COLO829 (cell line): ENCODE measurements at places on chromosomes 3 and 15.

GRCh38 chr3:155747946-155748290, 3.0 kb upstream of the PLCH1 start:
- DNase-seq = no peak

DNA sequence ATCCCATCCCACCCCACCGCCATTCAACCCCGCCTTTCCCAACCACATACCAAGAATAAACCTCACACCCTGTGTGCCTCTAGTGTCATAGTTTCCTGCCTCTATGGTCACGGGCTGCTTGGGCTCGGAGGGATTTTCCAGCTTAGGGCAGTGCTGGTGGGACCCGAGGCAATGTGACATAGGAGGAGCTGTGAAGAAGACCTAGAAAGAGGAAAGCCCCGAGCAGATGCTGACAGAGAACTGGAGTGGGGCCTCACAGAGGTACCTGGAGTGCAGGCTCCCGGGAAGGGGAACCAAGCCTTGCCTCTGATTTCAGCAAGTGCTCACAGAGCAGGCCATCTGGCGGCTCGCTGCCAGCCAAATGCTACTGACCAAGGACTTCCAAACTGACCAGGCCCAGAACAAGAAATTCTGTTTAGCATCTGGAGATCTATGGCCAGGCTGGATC, 27.5 kb downstream of the BHLHE40 start:
- DNase-seq = no peak

GRCh38 chr3:72559385-72559784, 288.9 kb downstream of the SHQ1 start:
- DNase-seq = no peak

GRCh38 chr3:110583373-110583935, 488.2 kb upstream of the NECTIN3 start:
- DNase-seq = no peak
